ENCODE measurements at places on chromosomes 12 and 14.

GRCh38 chr12:86950043-86950442, 693.9 kb upstream of the MGAT4C start:
- DNase-seq = no peak

GRCh38 chr12:51449580-51450246, 25.1 kb downstream of the SLC4A8 start:
- no peak for DNase-seq

GRCh38 chr12:51827925-51828818, 20.3 kb downstream of the FIGNL2 start:
- DNase-seq = no peak

GRCh38 chr12:6224550-6224949, 24.4 kb downstream of the CD9 start:
- peak; percentile 91 for DNase-seq

- DNase-seq = no peak
Measured at GRCh38 chr14:92573761-92574498, 60.3 kb downstream of the RIN3 start.

DNA sequence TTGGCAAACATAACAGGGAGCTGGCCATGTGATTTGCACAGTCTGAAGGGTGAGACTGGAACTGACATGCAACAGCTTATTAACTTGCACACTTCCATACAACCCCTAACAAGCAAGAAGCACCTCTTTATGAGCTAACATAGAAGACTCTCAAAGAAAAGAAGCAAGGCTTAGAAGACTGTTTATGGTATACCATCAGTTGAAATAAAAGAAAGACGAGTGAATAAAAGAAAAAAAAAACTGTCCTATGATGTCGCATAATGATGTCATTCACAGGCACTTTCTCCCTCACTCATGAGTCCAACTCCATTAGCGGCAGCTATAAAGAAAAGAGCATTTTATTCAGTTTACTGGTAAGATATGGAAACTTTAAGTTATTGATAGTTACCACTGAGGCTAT, 3.3 kb upstream of the MDM1 start:
- DNase-seq = no peak

- DNase-seq = no peak
Measured at GRCh38 chr14:101821528-101821927, 60.0 kb downstream of the PPP2R5C start.

GRCh38 chr12:26623136-26623535, 209.9 kb downstream of the ITPR2 start:
- no peak for DNase-seq

DNA sequence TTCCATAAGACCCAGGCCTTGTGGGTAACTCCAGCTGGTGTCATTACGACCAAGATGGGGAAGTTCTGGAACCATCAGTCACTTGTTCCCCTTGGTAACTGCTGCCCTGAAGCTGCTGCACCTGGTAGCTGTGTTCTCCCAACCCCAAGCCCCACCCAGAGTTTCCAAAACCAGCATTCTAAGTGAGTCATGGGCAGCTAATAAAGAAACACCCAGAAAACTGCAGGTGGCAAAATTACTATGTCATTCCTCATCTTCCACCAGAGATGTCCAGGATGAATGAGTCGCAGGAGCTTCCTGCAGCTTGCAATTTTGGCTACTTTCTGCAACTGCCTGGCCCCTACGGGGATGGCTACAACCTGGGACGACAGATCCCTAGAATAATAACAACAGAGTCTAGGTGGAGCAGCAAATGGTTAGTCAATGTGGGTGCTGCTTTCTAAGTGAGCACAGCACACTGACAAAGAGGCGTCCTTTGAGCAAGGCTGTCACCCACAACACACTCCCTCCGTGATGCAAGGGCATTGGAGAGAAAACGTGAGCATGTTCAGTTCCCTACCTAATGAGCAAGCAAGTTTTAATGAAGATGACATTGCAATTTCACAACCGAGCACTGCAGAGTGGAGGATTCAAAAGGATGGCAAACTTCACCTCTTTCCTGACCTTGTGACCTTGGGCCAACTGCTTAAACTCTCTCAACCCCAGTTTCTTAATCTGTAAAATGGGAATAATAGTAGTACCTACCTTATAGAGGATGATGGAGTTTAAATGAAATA, 301.4 kb upstream of the NOS1 start:
- DNase-seq = no peak

DNA sequence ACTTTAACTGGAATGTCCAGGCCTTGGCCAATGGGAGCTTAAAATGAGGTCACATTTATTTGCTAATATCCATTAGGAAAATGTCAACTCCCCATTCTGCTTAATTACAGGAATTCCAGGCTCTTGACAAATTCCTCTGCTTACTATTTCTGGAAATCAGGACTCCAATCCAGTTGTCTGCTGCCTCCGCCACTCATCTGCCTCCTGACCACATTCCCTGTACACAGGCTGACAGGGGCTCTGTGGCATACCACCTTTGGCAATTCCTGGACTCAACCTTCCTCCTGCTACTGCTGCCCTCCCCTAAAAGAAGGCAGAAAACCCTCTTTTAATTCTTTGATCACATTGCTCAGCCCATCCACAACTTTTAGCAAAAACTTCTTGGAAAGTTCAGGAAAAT, 37.9 kb downstream of the KICS2 start:
- DNase-seq = no peak

GRCh38 chr12:22169376-22169775, 123.4 kb downstream of the CMAS start:
- no peak for DNase-seq

GRCh38 chr12:20211981-20212421, 156.3 kb upstream of the PDE3A start:
- DNase-seq = peak; percentile 71

GRCh38 chr14:23359167-23359626, 5.8 kb downstream of the EFS start:
- no peak for DNase-seq

- peak; percentile 54 for DNase-seq
Measured at GRCh38 chr12:106841510-106842302, 67.2 kb downstream of the RIC8B start.

DNA sequence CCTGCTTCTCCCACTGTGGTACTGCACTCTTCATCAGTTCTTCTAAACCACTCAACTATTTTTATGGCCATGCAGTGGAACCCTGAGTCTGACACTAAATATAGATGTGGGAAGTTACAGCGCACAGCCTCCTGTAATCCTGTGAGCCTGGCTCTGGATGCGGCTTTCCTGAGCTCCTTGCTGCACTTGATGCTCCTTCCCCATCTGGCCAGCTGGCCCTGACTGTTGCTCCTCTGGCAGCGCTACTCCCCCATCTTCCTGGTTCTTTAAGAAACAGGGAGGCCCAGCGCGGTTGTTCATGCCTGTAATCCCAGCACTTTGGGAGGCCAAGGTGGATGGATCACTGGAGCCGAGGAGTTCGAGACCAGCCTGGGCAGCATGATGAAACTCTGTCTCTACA, 24.6 kb downstream of the IQSEC3 start:
- DNase-seq = no peak

Data from NCI-H446 (cell line).